ENCODE measurements at places on chromosomes 2 and 18.

- no peak for DNase-seq
These were observed 146.0 kb upstream of the RMP24 start for GRCh38 chr18:35826477-35826876.

GRCh38 chr2:45884126-45884525 lies 232.7 kb downstream of the PRKCE start:
- DNase-seq, result no peak

DNA sequence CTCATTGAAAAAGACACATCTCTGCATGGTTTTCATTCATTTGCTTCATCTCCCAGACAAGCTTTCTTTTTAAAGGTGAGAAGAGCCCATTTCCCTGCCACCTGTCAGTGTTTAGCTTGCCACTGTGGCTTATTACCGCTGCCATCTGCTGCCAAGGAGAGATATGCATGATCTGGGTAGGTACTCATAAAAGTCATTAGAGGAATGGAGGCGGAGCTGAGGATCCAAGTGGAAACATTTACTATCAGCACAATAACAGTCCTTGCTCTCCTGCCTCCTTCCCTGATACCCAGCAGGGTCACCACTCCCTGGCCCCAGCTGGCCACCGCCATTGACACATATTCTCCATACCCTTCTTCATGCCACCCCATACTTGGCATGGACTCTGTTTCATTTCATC lies 390.4 kb downstream of the TSN start:
- peak; percentile 51 for DNase-seq

DNA sequence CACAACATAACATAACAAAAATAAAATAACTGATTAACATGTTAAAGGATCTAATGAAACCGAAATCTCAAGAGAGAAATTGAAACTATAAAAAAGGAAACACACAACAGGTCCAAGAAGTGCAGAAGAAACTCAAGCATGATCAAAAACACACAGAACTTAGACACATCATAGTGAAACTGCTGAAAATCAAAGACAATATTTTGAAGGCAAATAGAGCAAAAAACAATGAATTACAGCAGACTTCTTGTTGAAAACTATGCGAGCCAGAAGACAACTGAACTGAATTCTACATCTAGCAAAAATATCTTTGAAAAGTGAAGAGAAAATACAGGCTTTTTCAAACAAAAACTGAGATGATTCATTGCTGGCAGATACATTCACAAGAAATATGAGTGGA lies 61.3 kb downstream of the UGP2 start:
- DNase-seq, result no peak

- no peak for DNase-seq
These were observed 7.9 kb upstream of the TEX51 start for GRCh38 chr2:126890551-126891450.

GRCh38 chr2:15614545-15615300 lies 23.1 kb downstream of the DDX1 start:
- DNase-seq, result no peak

GRCh38 chr2:51734115-51734514 lies 702.2 kb upstream of the NRXN1 start:
- no peak for DNase-seq

- no peak for DNase-seq
These were observed 9.4 kb downstream of the MLPH start for GRCh38 chr2:237496428-237496827.

- peak; percentile 50 for DNase-seq
These were observed 7.7 kb downstream of the CYP1B1 start for GRCh38 chr2:38068234-38068633.

GRCh38 chr2:14524041-14524802 lies 108.3 kb upstream of the LRATD1 start:
- DNase-seq, result no peak

- DNase-seq, result no peak
These were observed 551.7 kb downstream of the RNF144A start for GRCh38 chr2:7468955-7469354.

DNA sequence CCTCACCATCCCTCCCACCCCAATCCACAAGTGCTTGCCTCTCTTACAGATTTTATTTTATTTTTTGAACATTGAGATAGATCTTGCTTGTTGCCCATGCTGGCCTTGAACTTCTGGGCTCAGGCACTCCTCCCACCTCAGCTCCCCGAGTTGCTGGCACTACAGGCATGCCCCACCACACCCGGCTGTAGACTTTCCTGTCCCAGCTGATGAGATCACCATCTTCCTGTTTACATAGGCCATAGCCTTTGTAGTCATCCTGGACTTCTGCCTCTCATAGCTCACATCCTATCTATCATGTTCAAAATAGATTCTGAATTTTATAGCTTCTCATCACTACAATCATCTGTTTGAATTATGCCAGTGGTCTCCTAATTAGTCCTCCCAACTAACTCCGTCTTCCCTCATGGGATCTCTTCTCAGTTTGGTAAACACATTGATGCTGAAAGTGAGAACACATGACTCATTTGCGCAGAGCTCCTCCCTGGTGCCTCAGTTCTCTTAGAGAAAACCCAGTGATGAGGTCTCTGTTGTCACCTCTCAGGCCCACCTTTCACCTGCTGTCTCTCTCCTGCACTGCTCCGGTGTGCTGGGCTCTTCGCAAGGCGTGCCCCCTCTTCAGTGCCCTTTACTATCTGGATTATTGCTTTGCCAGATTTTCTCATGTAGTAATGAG lies 243.0 kb downstream of the ZNF407 start:
- no peak for DNase-seq

DNA sequence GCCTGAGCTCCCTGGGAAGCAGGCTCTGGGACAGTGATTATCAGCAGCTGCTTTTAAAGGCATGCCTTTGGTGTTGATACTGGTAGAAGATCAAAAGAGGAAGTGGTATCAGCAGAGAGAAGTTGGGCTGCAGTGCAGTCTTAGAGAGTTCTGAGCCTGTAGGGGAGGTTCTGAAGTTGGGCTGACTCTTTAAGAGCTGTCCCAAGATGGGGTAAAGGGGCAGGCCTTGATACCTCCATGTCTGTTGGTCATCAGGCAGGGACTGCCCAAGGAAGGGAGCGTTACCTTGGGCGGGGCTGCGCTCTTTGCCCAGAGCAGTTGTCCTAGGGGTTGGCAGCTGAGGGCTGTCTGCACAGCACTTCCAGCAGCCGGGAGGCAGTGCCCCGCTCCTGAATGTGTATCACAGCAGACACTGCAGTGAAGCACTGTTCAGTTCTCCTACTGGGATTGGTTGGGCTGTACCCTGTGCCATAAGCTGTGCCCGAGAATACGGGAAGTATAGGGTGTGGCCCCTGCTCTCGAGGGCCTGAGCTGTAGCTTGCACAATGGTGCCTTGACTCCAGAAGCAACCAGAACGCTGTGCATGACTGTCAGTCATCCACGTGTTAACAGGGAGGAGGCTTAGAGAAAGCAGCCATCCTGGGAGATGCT lies 177.0 kb downstream of the CTIF start:
- no peak for DNase-seq

DNA sequence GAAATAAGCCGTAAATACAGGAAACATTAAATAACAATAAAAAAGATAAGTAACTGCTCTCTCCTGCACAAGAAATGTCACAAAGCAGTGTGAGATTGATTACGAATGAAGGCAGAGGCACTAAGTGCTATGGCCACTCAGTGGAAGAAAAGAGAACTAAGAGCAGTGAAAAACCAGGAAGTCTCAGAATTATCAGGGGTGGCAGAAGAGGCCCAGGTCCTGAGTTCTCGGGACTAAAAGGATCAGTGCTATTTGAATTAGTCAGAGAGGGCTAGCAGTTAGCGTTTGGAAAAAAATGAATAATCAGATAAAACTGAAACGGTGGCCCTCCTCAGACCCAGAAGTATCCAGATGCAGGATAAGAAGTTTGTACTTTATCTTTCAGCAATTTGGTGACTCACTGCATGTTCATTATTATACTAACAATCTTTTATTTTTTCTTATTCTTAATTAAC lies 367.1 kb downstream of the ZEB2 start:
- no peak for DNase-seq

- DNase-seq, result no peak
These were observed 164.8 kb downstream of the METTL4 start for GRCh38 chr18:2406544-2406943.

DNA sequence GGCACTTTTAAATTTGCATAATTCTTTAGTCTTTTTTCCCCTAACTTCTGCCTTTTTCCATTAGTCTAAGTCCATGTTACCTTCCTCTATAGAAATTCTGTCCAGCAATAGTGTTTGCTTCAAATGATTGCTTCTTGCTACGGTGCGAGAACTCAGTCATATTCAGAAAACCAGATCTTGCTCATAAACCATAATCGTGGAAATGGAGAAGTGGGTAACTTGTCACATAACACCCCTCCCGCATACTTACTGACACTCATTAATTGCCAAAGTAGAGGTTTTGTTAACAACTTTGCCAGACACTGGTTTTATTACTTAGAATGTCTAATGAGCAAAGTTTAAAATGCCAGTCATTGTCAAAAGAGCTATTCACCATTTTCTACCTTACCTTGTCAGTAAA lies 94.3 kb upstream of the TWSG1 start:
- no peak for DNase-seq

DNA sequence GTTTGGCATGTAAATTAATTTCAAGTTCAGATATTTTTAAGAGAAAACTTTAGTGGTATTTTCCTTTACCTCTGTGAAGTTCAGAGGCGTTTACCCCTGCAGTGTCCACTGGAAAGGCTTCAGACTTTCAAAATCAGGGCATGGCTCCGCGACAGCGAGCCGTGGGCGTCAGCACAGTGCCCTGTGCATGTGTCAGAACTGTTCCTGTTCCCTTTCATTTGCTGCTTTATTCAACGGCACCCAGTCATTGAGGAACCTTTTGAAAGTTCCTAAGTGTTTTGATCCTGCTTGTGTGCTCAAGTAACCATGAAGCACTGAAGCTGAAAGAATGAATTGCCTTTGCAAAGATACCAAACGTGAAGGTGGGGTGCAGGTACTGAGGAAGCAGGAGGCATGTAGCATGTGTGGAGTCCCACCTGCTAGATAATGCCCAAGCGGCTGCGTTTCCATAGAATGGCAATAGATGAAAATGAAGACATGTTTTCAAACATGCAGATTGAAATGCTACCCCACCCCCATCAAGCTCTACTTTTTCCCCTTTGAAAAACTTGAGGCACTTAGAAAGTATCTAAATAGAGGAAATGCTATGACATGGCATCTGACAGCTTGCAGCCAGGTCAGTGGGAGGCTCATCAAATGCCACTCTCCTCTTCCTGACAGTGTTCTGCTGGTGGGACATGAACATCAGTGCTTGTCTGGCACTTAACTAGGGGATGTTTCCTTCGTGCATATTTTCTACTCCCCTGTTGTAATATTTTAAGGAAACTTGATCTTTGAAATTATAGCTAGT lies 148.6 kb downstream of the ZNF236 start:
- no peak for DNase-seq

DNA sequence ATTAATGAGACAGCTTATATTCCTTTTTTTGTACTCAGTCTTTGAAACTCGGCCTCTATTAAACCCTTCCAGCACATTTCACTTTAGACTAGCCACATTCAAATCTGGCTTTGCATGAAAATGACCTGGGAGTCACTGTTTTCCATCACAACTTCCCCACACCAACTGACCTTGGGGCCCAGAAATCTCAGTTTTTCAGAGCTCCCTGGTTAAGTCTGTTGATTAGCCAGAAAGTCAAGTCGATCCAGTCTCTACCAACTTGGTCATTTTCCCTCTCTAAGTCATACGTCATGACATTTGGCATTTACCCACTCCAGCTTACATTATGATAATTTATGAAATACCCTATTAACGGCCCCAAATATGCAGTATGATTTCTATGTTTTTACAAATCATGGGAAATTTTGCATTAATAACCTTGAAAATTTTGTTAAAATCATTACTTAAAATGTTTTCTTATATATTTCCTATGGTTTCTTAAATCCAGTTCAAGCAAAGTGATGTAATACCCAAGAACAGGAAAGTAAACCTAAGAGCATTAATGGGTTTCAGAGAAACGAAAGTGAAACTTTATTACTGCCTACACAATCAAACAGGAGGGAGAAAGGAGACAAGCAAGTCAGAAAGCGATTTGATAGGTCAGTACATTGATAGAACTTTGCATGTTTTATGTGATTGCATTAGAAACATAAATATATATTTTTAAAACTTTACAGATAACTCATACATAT lies 77.1 kb downstream of the SPATS2L start:
- DNase-seq, result no peak

- no peak for DNase-seq
These were observed 14.1 kb downstream of the LIMS1 start for GRCh38 chr2:108548208-108549003.

DNA sequence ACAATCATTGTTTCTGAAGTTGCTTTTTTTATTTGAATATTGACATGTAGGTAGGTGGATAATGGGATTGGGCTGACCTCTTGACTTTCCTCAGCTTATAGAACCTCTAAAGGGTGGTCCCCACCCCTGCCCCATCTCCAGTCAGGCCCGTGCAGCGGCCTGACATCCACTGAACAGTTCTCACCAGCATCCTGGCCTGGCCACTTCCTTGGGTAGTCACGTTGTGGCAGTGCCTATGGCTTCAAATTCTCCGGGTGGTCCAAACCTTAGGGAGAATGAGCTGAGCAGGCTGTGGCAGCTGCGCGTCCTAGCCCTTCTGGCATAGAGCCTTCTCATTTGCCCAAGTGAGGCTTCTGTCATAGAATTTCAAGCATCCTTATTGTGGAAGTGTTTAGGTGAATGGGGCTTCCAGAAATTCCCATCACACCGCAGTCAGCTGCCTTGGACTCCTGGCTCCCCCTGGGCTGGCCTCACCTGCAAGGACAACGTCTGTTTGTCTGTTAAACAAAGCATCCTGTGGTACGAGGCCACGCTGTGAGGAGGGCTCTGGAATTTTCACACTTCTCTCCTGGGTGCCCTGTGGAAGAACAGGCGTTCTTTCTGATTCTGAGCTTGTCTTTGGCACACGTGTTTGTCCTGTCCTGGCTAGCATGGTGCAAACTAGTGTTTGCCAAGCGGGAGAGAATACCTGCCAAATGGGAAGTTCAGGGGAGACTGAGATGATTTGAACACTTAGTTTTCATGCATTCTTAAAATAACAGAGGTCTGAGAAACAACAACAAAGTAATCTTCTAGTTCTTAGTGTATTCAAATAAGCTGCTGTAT lies 31.8 kb upstream of the OTOS start:
- no peak for DNase-seq

DNA sequence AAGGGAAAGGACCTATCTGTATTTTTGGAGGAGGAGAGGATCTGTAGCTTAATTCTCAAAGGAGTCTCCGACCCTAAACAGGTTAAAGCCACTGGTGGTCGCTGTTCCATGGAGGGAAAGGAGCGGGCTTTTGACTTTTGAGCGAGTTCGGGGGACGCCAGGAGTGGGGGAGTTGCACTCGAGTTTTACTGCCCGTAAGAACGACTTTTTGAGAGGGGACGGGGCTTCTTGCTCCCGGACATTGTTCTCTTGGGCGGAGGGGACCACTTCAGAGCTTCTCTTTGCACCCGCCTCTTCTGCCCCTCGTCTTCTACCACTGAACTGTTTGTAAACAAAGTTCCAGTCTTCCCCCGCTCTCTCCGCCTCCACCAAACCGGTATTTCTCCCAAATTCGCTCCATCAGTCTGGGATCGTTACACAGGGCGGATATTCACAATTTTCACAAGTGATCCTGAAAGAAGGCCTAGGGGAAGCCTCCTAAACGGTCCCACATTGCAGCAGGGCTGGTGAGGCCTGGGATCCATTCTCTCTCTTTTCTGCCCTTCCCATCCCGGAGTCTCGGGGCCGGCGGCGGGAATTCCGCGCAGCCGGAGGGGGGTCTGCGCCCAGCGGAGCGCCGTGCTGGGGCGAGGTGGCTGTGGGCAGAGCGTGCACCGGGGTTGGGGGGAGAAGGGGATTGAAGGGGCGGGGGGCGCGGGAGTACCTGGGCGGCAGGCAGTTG lies 6.6 kb downstream of the DLX2 start:
- peak; percentile 49 for DNase-seq

All from NCI-H82 (cell line).